T-helper 2 cell (primary cell): ENCODE measurements at places on chromosomes 2 and 18.

DNA sequence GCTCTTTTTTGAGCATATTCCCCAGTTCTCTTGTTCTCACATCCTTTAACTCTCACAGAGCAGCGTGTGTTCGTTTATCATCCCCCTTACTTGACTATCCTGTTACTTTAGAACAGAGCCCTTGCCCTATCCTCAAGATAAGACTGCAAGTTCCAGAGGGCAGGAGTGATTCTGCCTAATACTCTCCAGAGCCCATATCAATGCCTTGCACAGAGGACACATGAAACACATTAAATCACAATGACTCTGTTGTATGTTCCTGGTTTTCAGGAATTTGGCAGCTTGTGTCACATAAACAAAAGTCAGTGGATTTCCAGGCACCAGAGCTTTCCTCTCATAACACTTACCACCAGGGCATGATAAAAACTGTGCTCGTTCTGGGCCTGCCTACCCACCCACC lies 156.7 kb downstream of the RNF144A start:
- no peak for DNase-seq

DNA sequence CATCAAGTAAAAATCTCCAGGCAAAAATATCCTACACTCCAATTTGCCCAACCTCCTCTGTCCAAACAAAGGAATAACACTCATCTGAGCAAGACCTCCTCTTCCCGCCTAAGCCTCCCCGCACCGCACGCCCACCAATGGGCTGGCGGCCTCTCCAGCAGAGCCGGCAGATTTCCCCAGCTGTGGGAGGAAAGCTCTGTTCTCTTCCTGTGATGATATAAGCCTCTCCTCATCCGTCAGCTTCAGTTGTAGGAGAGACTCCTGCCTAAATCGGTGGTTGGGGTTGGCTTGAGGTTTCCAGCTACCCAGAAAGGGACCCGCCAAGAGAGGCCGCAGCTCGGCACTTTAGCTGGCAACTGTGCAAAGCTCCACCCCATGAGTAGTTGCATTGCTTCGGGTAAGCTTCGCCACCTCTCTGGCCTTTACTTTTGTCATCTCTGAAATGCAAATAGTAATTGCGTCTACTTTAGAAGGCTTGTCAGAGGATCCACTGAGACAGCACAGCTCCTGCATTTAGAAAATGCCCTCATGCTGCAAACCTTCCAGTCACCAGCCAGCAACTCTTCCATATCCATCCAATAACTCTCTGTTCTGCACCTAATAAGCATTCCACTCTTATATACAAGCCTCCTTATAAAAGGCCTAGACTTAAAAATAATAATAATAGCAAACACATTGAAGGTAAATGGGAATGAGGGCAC lies 146.4 kb downstream of the MYT1L start:
- no peak for DNase-seq

DNA sequence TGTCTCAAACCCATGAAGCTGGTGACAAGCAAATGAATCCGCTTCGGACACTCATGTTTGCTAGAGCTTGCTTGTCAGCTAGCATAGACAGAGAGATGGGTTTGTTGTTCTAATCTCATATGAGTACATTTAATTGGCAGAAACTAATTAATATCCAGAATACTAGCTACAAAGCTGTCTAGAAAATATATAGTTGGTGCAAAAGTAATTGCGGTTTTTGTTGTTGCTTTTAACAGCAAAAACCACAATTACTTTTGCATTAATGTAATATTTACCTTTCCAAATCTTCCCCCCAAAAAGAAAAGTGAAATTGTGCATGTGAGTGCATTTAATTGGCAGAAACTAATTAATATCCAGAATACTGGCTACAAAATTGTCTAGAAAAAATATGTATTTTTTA lies 1115.2 kb downstream of the TDRD15 start:
- DNase-seq: no peak

- DNase-seq: no peak
Measured at GRCh38 chr2:101474731-101475384, at the start of gene RFX8. RFX8 (minus strand) TSS chr2:101475112; CDS start chr2:101466848, 8,264 bp downstream.

- no peak for DNase-seq
Measured at GRCh38 chr18:10094655-10095054, 180.8 kb downstream of the VAPA start.

DNA sequence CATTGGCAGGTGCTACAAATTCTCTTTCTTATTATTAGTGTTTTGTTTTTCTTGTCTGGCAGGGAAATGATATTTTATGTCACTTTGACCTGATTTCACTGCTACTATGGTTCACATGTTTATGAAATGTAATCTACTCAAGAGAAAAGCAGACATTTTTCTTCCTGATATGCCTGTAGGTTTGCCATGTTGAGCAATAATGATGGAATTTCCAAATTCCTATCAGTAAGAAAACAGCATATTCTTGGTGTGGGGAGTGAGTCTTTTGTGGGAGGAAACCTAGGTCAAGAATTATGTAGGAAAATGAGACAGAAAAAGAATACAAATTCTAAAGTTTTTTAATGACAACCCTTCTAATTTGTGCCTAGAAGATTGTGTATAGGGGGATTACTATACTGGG lies 356.4 kb downstream of the SLC4A3 start:
- DNase-seq: no peak

GRCh38 chr18:56479841-56480240 lies 158.6 kb downstream of the TXNL1 start:
- no peak for DNase-seq

DNA sequence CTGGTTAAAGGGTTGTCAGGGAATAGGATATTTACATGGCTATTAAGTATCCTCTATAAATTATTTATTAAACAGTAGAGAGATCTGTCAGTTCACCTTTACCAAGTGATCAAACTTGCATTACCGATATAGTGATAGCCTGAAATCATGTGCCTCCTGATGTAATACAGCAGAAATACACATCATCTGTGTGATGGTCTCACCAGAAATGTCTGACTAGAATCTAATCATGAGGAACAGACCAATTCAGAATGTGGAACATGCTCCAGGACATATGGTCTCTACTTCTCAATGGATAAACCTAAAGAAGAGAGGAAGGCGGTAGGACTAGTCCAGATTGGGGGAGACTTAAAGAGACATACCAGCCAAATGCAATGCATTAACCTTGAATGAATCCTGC lies 6.2 kb downstream of the VPS54 start:
- DNase-seq: no peak

- DNase-seq: no peak
Measured at GRCh38 chr2:204129591-204130294, 193.2 kb downstream of the ICOS start.

- no peak for DNase-seq
Measured at GRCh38 chr2:71566372-71566771, 113.0 kb downstream of the DYSF start.

- no peak for DNase-seq
Measured at GRCh38 chr18:12098374-12098773, 4.7 kb downstream of the ANKRD62 start.

- no peak for DNase-seq
Measured at GRCh38 chr2:218028562-218029348, 26.0 kb upstream of the TNS1 start.

DNA sequence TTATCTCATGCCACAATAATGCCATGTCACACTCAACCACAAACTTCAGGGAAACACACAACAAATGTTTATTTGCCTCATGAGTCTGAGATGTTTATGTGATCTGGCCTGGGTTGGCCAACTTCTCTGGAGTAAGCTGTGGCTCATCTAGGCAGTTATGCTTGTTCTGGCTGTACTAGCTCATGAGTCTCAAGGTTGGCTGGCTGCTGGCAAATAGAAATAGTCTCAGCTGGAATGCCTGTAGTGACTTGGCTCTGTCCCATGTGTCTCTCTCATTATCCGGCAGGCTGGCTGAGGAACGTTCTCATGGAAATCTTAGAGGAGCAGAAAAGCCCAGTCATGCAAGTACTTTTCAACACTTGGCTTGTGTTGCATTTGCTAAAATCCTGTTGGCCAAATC lies 234.9 kb upstream of the CDH2 start:
- DNase-seq: no peak

DNA sequence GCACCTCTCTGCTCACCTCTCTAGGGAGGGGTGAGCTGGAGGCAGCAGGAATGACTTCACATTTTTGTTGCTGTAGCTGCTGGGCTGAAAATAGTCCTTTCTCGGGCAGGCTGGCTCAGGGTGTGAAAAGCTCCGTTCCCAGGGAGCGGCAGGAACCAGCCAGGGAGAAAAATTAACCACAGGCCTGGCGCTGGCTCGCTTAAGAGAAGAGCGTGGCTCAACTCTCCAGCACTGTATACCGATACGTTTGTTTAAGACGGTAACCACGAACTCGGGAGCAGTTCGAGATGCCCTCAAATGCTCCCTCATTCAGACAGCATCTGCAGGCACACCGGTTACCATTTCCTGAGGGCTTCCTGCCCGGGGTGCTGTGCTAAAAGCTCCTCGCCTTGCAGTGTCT lies 129.6 kb downstream of the CELF4 start:
- DNase-seq: peak; percentile 8

GRCh38 chr2:238431-238830 lies 25.4 kb downstream of the SH3YL1 start:
- no peak for DNase-seq

DNA sequence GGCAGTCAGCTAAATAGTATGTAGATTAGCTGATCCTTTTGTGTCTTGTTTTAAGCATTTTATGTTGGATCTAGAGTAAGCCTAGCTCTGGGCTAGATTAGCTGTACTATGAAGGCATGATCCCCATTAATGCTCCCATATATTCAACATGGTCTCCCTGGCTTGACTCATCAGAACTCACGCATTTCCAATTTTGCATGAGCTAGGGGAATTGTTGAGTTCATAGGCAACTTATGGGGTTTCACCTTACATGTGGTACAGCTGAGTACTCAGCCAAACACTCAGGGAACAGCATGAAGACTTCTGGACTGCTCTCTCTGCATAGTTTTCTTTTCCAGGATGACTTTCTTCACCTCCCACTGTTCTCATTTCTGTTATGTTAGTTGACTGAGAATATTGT lies 248.2 kb downstream of the TMX3 start:
- DNase-seq: no peak

DNA sequence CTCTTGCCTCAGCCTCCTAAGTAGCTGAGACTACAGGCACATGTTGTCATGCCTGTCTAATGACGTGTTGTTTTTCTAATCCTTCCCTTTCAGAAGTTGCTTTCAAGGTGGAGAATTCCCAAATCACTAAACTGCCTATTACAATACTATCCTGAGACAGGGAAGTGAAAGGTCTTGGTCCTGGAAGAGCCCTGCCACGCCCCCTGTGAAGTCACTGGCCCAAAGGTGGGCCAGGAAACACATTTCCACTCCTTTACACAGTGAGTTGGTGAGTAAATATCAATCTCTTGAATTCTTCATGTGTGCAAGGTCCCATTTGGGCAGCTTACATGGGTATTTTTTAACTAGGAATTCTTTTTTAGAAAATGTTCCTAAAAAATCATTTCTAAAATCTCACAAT lies 150.1 kb downstream of the THADA start:
- DNase-seq: no peak

DNA sequence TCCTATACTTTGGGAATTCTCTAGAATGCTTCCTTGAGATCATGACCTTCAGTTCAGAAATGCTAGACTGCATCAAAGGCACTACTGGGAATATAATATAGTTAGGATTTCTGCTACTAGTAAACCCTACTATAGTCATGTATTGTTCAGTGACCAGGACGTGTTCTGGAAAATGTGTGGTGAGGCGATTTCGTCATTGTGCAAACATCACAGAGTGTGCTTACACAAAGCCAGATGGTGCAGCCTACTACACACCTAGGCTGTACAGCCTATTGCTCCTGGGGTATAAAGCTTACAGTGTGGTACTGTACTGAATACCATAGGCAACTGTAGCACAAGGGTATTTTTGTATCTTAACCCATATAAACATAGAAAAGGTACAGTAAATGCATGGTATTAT lies 13.0 kb downstream of the CXCR4 start:
- no peak for DNase-seq

- no peak for DNase-seq
Measured at GRCh38 chr2:59223742-59224141, 982.6 kb upstream of the FANCL start.

DNA sequence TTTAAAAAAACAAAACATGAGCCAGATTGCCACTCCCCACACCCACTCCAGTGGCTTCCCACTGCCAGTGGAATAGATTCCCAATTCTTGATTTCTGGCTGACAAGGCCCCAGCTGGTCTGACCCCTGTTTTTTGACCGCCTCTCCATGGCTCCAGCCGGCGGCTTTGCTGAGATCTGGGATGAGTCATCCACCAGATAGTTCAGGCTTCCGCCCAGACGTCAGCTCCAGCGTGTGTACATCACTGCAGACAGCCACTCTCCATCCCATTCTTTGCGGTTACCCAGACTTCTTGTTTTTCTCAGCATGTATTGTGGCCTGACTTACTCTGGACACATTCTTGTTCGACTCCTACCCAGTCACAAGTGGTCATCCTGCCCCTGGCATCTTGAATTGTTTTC lies 227.9 kb downstream of the GBX2 start:
- no peak for DNase-seq

DNA sequence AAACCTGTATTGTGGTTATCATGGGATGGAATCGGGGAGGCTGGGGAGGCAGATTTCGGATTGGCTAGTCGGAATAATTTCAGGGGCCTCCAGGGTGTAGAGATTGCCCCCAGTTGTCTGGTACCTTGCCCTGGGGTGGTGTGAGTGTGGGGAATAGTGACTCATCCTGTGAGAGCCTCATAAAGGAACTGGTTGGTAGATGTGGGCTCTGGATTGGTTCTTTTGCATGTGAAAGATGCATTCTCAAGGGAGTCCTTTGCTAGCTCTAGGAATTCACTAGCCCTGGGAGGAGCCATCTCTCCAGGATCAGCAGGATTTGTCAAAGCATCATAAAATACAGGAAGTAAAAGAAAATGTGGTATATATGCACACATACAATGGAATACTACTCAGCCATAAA lies 331.6 kb downstream of the SETBP1 start:
- DNase-seq: no peak

- no peak for DNase-seq
Measured at GRCh38 chr2:129464036-129464435, 515.4 kb upstream of the RAB6C start.

- DNase-seq: no peak
Measured at GRCh38 chr2:3768960-3769765, 65.8 kb downstream of the DCDC2C start.

- no peak for DNase-seq
Measured at GRCh38 chr2:142778289-142778688, 99.2 kb upstream of the KYNU start.

- no peak for DNase-seq
Measured at GRCh38 chr2:235634435-235635158, 140.8 kb downstream of the AGAP1 start.
